Activated T-helper 2 cell treated with anti-CD3 and anti-CD28 coated beads, Interferon-gamma antibody, Interleukin-2, Interleukin-4, amounts not matched to agents 10 μg/mL and 5 μg/mL and 100 μg/mL, durations not matched to agents 14 hours and 24 hours and 36 hours (primary cell): ENCODE measurements at places on chromosomes 1 and 21.
A peak's percentile ranks its signal among the peaks of the same experiment; 100 is the strongest.

- no peak for DNase-seq
Measured at GRCh38 chr1:235682216-235682615, 32.6 kb upstream of the GNG4 start.

GRCh38 chr1:212514782-212515181, 82.1 kb downstream of the NENF start:
- no peak for DNase-seq

DNA sequence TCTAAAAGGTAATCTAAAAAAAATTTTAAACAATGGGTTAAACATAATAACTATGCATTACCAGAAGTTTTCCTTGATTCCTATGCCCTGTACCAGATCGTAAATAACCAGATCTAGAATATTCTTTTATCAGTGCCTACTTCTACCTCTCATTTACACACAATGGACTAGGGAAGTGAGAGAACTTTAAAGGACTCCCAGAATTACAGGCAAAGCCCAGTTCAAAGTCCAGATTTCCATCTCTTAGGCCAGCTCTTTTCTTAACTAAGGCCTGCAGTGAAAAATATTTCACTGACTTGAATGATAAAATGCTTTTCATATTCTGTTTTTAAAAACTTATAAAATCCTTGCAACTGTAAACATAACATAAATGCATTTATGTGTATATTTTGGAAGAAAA, 32.6 kb downstream of the ESRRG start:
- no peak for DNase-seq

DNA sequence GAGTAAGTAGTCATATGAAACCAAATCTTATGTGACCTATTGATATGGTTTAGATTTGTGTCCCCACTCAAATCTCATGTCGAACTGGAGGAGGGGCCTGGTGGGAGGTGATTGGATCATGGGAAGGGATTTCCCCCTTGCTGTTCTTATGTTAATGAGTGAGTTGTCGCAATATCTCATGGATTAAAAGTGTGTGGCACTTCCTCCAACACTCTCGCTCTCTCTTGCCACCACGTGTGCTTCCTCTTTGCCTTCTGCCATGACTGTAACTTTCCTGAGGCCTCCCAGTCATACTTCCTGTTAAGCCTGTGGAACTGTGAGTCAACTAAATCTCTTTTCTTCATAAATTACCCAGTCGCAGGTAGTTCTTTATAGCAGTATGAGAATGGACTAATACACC, 241.2 kb downstream of the RGS7 start:
- no peak for DNase-seq

DNA sequence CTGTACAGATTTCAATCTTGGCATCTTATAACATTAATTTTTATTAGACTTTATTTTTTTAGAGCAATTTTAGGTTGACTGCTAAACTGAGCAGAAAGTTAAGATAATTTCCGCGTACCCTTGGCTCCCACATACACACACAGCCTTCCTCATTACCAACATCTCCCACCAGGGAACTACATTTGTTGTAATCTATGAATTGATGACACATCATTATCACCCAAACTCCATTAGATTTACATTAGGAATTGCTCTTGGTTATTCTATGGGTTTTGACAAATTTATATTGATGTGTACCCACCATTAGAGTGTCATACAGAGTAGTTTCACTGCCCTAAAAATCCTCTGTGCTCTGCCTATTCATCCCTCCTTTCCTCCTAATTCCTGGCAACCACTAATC, 56.4 kb upstream of the GRIK3 start:
- DNase-seq, result no peak

- peak; percentile 63 for DNase-seq
Measured at GRCh38 chr1:161192476-161193465, 6.1 kb downstream of the ADAMTS4 start.

GRCh38 chr1:240413732-240414131, 198.2 kb downstream of the GREM2 start:
- DNase-seq, result no peak

GRCh38 chr1:3515774-3516480, 61.5 kb downstream of the ARHGEF16 start:
- DNase-seq, result no peak

DNA sequence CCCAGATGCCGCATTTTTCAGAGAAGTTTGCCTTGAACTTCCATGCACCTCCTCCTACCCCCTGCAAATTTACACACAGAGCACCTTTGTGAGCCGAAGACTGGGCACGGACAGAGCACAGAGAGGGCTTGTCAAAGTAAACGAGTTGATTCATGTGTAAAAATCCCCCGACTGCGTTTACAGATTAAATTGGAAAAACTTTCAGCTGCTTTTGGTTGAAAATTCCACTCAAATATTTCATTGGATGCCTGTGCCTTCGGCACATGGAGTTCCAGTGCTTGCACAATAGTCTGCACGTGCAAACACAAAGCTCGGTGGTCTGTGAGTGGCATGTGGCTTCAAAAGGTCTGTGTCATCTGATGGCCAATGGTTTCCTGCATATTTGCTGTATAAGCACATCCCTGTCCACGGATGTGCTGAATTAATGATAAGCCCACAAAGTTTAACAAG, 177.5 kb downstream of the SETD4 start:
- no peak for DNase-seq

- DNase-seq, result no peak
Measured at GRCh38 chr1:56017336-56017735, 562.0 kb downstream of the PLPP3 start.

DNA sequence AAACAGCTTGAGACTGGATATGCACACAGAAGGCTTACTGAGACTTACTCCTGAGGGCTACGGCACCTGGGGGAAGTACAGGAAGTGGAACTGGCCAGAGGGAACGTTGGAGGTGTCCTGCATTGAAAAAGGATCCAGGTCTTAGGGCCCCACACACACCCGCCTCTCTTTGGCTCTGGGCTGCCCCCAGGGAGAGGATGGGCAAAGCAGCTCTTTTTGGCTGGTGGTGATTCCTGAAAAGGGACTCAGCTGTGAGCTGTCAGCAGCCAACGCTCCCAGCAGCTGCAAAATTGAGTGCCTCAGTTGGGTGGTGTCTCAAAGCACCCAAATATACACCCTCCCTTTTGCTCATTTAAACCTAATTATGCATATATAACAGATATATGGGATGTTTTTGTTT, 213.2 kb downstream of the TNR start:
- no peak for DNase-seq

DNA sequence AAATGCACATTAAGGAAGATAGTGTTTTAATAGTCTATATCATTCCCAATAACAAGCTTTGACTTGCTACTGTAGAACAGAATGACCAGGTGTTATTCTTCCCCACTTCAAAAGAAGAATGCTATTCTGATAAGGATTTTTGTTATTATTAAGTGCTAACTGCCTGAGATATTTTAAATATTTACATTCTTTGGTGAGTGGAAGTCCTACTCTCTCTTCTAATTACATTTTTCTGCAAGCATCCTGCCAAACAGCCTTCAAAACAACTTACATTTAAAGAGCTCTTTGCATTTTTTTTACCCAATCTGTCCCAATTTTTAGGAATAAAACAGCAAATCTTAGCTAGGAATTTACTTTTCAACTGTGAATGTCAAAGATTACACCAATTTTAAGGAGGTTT, 23.5 kb upstream of the SYDE2 start:
- no peak for DNase-seq

GRCh38 chr1:44521378-44522080, 116.5 kb downstream of the RNF220 start:
- DNase-seq, result no peak

DNA sequence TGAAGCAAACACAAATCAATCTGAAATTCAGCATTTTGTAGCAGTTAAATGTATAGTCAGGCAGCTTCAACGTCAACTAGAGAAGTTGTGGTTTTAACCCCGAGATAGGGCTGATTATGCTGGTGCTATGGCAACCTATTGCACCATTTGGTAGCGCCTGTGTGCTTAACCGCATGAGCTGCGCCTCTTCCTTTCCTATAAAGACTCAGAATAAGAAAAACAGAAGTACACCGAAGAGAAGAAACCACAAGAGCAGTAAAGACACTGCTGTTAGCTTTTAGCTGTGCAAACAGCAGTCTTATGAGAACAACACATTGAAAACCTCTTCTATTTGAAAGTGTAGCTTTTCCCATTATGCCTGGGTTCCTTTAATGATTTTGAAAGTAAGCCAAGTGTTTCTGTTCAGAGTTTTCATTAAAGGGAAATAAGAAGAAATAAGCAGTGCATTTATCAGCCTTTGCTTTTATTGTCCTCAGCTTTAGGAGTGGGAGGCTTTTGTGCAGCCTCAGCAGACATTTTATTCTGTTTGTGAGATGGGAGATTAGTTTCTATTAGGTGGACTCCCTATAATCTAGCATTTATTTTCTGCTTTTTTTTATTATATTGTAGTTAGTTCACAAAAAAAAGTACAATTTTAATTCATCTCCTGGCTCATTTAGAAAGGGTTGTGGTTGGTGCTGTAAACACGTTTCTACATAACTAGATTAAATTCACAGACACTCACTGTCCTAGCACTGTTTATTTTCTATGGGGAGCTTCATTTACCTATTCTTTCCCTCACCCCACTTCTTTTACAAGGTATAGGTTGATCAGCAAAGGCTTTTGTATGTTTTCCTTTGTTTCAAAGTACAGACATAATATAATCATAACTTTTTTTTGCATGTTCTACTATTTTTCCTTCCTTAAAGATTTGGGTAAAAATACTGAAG, 43.3 kb downstream of the PTPRC start:
- peak; percentile 84 for DNase-seq

GRCh38 chr1:189904509-189904908, 573.2 kb downstream of the BRINP3 start:
- DNase-seq, result no peak

GRCh38 chr1:165452336-165453130, 7.6 kb upstream of the RXRG start:
- no peak for DNase-seq

- no peak for DNase-seq
Measured at GRCh38 chr1:183234660-183235476, 48.8 kb downstream of the LAMC2 start.

- DNase-seq, result no peak
Measured at GRCh38 chr1:6353619-6353954, 40.0 kb downstream of the ACOT7 start.

DNA sequence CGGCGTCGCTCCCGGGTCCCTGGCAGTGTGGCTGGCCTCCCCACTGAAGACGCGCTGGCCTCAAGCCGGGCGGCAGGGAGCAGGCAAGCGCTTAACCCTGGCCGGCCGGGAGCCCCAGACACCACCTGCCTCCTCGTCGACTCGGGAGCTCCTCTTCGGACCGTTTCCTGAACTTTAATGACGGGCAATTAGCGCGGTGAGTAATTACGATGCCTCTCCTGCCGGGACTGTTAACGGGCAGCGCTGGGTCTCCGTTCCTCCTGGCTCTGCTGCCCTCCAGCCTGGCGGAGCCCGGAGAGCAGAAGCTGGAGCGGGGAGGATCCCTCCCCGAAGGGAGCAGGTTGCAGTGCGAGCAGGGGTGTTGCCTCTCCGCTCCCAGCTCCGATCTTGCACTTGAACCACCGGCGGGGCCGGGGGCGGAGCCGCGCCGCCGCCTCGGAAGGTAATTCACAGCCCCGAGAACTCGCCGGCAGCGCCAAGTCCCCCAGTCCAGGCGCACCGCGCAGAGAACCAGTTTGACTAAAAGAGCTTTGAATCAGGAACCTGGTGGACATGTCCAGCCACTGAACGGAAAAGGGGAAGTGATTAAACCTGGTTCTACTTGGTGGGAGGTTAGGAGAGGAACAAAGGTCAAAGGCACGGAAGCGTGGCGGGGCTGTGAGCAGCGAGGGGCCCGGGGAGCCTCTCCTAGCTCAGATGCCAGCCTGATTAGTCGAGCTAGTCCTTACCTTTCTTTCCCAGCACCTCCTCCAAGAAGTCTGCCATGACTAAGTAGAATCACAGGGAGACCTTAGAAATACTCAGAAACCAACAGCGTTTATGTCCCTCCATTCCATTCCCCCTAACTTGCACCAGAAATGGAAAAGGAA, 18.3 kb upstream of the PLEKHA6 start:
- DNase-seq, result peak; percentile 26

DNA sequence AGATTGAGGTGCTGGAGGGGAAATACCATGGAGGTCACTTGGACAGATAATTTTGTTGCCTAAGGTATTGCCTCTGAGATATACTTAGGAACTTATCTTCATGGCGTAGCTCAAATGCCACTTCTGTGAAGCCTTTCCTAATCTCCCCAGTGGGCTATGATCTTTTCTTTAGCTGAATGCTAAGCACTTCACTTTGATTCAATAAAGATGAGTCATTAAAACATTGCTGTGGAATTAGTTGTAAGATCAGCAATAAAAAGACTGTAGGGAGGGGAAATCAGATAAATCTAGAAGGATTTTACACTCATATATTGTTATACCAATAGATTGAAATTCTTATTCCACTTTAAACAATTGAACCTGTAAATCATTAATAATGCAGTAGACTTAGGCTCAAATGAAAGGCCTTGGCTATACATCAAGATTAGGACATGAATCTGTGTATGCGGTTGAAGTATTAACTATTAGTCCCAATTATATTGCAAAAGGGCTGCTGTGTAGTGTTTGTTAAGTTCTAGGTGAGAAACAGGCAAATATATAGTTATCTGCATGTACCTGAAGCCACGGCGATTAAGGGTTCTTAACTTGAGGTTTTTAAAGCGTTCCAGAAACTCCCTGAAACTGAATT, 19.2 kb upstream of the MAGOH start:
- no peak for DNase-seq

DNA sequence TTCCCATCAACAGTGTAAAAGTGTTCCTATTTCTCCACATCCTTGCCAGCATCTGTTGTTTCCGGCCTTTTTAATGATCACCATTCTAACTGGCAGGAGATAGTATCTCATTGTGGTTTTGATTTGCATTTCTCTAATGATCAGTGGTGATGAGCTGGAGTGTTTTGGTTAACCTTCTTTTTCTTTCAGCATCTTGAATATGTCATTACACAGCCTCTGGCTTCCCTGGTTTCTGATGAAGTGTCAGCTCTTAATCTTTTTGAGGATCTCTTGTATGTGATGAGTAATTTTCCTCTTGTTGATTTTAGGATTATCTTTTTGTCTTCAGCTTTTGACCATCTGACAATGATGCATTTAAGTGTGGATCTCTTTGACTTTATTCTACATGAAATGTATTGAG, 133.2 kb upstream of the GRIK3 start:
- no peak for DNase-seq

DNA sequence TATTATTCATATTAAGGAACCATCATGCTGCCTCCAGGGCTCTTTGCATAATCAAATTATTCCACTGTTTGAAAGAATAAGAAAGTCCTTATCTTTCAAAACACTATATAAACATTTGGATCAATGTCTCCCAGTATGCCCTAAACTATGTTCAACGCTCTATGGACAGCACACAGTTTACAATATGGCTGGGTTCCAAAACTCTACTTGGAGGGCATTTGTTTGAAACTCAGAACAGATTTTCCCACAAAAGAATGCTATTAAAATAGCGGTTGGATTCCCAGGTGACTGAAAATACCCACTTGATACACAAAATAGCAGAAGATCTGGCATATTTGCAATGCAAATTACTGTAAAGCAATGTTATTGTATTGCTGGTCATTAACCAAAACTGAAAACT, 3.2 kb downstream of the HAO2 start:
- DNase-seq, result no peak

- no peak for DNase-seq
Measured at GRCh38 chr1:159341736-159342135, 39.6 kb downstream of the FCER1A start.
